ENCODE measurements at places on chromosomes 2 and 18.

- DNase-seq = peak; percentile 82
Measured at GRCh38 chr2:175154661-175155082, 13.3 kb downstream of the ATF2 start.

GRCh38 chr2:109162999-109163398, 34.0 kb downstream of the SH3RF3 start:
- DNase-seq = peak; percentile 80

DNA sequence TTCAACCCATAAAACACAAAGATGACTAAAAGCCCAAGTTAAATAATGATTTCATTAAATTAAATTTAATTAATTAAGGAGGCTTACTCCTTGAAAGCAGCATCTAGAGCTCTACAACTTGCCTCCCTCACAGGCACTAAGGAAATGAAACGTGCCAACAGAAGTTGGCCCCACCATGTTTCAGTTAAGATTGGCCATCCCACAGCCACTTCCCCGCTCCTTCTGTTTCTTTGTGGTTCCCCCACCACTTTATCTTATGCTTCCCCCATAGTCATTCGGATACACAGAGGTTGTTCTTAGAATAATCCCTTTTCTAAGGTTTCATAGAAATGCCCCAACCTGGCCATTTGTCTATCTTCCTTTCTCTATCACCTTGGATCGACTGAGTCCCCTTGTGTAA, 101.6 kb upstream of the RIOK3 start:
- no peak for DNase-seq

DNA sequence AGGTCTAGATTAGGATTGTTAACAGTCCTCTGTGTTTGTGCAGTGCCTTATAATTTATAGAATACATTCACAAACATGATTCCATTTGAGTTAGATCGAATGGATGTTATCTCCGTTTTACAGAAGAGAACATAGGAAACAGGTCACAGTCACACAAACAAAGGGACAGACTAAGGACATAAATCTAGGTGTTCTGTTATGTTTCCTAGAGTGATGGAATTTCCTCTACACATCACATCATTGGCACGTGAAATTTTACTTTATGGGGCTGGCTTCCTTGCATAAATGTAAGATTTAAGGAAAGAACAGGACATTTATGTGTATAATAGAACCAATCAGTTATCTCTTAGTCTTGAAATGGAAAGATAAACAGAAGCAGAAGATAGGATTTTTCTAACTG, 6.4 kb downstream of the TRIM54 start:
- DNase-seq = no peak
